Nephron progenitor cell (in vitro differentiated cells): ENCODE measurements at places on chromosomes 16 and 17.

DNA sequence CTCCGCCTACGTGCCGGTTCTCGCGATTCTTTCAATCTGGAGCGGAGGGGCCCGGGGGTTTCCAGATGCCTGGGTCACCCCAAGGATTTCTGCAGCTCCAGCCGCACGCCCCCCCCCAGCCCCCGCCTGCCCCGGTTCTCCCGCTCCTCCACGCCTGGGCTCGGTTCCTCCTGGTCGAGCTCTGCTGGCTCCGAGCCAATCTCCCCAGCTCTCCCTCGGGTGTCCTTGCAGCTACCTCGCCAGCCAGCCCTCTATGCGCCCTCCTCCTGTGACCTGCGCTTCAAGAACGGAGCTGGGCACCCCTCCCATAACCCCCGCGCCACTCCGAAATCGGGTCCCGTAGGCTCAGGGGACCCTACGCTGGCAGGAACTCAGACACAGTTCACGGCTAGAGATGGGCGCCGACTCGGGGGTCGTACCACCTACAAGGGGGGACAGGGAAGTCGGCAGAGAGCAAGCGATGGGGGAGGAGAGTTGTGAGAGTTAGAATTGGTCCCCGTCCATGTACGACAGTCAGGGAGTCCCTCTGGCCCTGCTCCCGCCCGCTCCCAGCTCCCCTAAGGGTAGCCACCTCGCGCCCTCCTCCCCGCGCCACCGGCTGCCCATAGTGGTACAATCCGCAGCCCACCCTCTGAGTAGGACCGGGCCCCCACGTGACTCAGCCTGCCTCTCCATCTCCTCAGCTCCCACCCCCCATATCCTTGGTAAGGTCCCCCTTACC lies 961 bp downstream of the FGF11 start:
- DNase-seq: peak; percentile 70

DNA sequence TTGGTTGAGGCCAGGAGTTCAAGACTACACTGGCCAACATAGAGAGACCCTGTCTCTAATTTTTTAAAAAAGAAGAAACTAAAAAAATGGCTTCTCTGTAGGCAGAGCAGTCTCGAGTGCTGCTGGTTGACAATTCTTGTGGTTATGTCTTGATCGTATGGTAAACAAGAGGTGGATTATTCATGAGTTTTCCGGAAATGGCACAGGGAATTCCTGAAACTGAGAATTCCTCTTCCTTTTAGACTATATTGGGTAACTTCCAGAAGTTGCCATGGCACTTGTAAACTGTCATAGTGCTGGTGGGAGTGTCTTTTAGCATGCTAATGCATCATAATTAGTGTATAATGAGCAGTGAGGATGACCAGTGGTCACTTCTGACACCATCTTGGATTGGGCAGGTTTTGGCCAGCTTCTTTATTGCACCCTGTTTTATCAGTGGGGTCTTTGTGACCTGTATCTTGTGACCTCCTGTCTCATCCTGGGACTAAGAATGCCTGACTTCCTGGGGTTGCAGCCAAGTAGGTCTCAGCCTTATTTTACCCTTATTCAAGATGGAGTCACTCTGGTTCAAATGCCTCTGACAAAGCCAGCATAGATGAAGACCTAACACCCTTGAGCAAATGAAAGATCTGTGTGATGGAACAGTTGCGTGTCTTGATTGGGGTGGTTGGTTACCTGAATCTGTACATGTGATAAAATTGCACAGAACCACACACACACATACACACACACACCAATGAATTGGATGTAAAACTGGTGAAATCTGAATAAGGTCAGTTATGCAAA lies 30.2 kb downstream of the BMERB1 start:
- no peak for DNase-seq

DNA sequence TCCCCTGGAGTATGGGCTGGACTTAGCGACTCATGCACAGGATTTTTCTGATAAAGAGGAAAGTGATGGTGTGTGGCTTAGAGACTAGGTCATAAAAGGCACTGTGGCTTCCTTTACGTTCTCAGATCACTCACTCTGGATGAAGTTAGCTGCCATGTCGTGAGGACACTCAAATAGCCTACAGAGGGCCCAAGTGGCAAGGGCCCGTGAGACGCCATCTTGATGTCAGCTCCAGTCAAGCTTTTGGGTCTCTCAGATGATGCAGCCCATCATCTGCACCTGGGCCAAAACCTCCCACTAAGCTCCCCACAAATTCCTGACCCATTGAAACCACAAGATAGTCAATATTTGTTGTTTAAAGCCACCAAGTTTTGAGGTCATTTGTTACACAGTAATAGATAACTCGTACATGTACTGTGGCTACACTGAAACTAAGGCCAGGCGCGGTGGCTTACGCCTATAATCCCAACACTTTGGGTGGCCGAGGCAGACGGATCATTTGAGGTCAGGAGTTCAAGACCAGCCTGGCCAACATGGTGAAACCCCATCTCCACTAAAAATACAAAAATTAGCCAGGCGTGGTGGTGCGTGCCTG lies 14.7 kb downstream of the ST6GALNAC2 start:
- no peak for DNase-seq

- DNase-seq: no peak
Measured at GRCh38 chr17:10557422-10557821, 8.0 kb upstream of the MYH2 start.

DNA sequence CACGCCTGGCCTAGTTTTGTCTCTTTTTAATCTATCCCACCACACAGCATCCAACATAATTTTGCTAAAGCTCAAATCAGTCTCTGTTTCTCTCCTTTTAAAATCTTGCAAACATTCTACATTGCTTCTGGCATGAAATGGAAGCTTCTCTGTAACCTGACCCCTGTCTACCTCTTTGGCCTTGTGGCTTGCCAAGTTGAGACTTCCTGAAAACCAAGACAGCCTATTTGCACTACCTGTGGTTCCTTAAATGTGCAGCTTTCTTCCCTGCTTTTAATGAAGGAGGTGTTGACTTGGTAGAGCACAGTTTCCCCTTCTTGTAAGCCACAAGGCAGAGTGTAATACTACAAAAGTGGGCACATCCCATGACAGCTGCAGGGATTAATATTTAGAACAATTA lies 6.0 kb upstream of the CCL3 start:
- no peak for DNase-seq

DNA sequence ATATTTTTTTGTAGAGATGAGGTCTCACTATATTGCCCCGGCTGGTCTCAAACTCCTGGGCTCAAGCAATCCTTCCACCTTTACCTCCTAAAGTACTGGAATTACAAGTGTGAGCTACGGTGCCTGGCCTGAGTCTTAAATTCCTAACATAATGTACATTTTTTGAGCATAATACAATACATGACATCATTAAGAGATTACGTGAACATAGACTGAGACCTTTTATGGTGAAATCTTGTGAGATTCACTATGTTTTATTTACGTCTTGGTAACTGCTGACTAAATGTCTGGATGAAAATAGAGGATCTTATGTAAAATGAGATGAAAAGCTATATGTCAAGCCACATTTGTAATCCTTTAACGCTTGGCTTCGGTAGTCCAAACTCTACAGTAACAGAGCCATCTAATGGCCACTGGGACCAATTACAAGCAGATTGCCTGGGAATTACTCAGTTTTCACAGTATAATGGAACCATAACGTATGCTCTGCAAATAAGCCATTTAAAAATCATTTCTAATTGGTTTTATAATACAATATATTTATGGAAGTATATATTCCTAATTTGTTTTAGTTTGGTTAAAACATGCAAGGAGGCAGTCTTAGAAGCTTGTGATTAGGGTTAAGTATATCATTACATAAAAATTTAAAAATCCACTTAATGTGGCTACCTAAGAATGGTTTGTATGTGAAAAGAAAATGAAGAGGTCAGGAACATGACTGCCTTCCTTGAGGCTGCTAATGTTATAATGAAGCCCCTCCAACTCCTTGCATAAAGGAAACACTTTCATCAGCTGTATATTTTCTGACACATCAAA lies 8.1 kb upstream of the EFCAB13 start:
- DNase-seq: peak; percentile 24

DNA sequence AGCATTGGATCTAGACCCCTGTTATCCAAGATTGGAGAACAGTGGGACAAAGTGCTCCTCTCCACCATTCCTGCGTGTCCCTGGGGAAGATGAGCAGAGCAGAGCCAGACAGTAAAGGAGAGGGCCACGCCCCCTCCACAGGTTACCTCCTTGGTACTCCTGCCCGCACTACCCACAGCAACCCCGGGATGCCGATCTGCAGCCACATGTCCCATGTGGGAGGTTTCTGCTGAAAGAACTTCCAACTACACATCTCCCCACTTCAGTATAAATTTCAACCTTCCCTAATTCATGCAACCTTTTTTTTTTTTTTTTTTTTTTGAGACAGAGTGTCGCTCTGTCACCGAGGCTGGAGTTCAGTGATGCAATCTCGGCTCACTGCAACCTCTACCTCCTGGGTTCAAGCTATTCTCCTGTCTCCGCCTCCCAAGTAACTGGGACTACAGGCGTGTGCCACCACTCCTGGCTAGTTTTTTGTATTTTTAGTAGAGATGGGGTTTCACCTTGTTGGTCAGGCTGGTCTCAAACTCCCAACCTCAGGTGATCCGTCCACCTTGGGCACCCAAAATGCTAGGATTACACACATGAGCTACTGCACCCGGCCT lies 2.3 kb downstream of the RAB37 start:
- DNase-seq: no peak

DNA sequence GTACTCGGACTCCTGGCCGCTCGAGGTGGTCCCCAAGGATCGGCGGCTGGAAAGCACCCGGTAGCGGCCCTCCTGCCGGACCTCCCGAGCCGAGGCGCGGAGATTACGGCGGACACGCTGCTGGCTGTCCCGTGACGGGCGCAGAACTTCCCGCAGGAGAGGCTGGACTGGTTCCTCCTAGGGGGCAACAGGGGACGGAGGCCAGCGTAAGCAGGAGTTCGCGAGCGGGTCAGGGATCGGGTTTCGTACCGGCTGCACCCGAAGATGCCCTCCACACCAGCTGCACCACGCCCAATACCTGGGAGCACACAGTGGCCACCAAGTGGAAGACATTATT lies 341 bp downstream of the SLC7A6OS start:
- DNase-seq: peak; percentile 69

GRCh38 chr17:79023886-79024771 lies at the start of gene C1QTNF1:
Gene C1QTNF1, plus strand, starts transcription at chr17:79024169. Its CDS starts 19,800 bp downstream, at chr17:79043969.
- DNase-seq: peak; percentile 75

GRCh38 chr17:48113201-48113676 lies 5.7 kb downstream of the SNX11 start:
- DNase-seq: no peak

- no peak for DNase-seq
Measured at GRCh38 chr17:58741121-58741625, 14.5 kb upstream of the PPM1E start.

GRCh38 chr17:49992191-49992932 lies 2.7 kb downstream of the DLX3 start:
- no peak for DNase-seq

- DNase-seq: no peak
Measured at GRCh38 chr17:2122641-2123302, 67.9 kb downstream of the HIC1 start.

DNA sequence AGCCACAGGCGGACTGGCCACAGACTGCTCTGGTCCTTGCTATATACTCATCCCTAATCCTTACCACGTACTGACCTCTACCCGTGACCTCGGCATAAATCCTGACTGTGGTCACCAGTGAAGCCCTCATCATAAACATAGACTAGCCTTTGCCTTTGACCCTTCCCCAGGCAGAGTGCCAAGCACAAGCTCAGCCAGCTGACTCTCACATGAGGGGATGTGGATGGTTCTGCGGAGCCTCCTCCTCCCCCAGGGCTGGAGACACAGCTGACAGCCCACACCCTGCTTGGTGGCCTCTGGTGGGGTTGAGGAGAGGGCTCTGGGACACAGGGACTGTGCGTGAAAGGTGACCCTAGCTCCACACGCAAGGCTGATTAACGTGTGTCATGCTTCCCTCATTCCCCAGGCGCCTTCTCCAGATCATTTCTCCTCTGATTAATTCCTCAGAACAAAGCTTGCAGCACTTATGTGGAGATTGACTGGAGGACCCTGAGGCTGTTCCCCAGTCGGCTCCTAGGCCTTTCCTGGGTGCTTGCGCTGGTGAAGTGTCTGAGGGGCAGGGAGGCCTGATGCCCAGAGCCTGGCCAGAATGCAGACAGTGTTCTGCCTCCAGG lies 241.5 kb upstream of the NLRP1 start:
- peak; percentile 38 for DNase-seq

GRCh38 chr17:78741644-78742284 lies 40.3 kb downstream of the CYTH1 start:
- DNase-seq: no peak

GRCh38 chr17:72171703-72172667 lies 51.2 kb downstream of the SOX9 start:
- no peak for DNase-seq
